ENCODE measurements at places on chromosomes 16 and 17. TPM values are rescaled to one million over a fixed set of nuclear protein-coding genes. Genes with fewer than 3 reads are reported as not detected.

DNA sequence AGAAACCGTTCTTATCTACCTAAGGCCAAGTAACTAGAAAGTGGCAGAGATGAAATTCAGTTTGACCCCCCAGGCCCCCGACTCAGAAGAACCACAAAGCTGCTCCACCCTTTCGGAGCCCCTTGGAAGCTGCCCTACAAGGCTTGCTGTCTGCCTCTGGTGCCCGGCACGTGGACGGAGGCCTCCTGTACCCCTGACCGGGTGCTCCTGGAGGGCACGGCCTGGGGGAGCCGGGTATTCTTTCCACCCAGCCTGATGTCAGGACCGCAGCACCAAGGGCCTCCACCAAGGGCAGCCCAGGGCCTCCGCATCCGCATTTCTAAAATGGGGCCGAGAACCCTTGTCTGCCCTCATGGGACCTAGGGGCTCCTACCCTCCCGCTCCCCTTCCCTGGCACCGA is 15.5 kb upstream of the CRK start:
- no peak for ATAC-seq

DNA sequence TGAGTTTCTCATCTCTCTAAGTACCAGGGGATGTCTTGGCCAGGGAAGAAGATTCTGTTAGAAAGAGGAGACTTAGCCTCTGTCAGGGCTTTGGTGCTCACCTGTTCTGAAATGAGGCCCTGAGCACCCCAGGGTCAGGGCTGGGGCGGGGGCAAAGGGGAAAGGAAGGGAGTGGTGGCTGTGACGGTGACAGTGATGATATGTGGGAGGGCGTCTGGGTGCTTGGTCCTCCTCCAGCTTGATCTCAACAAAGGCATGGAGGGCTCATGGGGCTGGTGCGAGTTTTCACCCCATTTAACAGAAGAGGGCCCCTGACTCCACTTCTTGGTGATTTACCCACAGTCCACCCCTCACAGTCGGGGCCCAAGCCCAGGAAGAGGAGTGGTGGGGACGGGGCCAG is 15.1 kb downstream of the SOX8 start:
- no peak for ATAC-seq

DNA sequence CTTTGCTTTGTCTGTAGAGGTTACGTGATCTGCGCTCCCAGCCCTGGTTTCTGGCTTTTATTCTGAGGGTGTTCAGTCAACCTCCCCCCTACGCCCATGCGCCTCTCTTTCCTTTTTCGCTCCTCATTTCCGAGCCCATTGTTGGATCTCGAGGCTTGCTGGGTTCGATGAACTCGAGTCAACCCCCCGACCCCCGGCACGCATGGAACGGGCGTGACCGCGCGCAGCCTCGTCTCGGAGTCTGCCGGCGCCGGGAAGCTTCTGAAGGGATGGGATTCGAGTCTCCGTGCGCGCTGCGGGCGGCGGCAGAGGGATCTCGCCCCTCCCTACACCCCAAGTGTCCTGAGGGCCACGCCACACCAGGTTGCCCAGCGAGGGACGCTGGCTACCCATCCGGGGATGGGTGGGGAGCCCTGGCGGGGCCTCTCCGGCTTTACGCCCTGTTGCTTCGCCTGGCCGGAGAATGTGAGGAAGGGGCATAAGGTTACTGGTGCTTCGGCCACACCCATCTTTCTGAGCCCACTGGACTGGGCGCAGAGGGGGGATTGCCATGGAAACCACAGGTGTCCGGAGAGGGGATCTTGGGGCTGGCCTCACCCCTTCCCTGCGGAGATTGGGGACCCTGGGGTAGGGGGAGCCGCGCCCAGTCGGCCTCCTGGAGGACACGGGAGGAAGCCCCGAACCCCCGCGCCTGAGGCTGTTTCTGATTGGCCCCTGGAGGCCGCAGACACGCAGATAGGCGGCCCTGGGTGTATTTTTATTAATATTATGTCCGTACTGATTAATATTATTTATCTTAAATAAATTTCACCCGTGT is 1.8 kb downstream of the MAPT start:
- no peak for ATAC-seq

- ATAC-seq: no peak
Observed at GRCh38 chr16:84862804-84863480, 43.2 kb downstream of the CRISPLD2 start.

The TBC1D28 gene
- not detected for total RNA-seq

DNA sequence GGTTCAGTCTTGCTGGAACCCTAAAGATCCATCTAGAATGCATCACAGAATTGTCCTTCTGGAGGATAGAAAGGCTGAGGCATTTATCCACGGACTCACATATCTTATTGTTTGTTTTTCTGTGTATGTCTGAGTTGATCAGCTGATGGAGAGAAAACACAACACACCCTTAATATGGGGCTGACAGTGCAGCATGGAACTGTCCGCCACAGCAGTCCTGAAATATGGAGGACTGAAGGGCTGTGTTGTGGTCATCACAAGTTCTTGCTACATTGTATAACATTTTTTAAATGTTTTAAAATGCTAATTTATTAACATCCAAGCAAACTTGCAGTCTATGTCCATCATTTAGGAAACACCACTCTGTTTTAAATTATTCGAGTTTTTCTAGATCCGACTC is 448.9 kb upstream of the ERCC4 start:
- ATAC-seq: no peak

DNA sequence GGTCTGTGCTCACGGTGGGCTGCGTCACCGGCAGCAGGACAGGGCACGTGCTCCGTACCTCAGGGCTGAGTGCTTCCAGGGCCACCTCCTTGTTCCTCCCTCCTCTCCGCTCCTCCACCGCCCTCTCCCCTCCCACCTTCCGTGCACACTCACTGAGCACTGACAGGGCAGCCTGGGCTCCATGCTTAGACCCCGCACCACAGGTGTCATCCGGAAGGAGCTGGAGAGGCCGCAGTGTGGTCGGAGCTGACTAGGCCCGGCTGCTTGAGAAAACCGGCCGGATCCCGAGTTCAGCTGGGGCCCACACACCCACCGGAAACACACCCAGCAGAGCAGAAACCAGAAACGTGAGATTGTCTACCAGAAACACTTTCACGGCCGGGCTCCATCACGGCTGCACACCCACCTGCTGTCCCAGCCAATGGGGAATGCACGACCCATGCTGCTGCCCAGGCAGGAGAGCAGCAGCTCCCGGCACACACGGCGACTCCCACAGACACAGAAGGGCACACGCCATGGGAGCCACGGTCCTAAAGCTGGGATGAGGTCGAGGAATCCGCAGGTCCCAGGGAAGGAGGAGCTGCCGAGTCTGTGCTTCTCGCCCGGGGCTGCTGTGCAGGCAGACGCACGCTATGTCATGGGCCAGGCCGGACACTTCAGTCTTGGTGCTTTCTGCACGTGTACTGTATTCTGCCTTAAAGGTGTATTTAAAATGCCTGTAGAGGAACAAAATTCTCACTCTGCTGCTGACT is 55.0 kb upstream of the ZNF469 start:
- ATAC-seq: no peak
